ENCODE measurements at places on chromosomes 5 and 9.

DNA sequence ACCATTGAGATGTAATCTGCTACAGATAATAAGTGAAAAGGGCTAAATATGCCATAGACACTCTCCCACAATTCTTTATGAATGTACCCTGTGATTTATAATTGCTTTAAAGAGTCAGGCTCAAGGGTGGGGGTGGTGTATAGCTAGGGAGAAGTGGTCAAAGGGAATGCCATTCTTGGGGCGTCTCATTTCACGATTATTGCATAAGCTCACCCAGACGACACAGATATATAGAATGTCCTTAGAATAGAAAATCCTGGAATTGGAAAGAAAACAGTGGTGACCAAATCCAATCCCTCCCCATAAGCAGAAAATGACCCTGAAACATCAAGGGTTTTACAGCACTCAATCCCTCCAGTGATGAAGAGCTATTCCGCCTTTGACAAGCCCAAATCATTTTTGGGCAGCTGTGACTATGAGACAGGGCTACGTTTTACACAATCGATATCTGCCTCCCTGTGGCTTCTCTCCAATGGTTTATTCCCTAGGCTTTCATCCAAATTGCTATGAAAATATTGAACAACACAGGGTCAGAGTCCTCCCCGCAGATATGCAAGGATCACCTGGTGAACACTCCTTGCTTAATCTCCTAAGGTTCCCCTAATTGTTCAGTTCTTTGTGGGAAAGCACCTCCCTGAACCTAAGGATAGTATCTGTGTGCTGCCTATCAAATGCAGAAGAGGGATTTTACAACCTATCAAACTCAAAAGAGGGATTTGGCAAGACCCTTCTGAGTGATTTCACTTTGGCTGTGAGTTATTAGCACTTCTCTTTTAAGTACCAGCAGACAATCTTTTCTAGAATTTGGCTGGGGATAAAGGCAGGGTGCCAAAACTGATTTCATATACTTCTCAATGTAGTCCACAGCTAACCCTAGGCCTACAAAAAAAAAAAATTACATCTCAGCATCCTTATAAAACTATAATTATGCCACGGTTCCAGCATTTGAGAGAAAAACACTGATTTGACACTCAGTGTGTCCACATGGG lies 144.9 kb upstream of the CDH6 start:
- no peak for DNase-seq
- no peak overlapping the region for H3K27ac ChIP-seq
- no peaks in the 10 kb centered on the region for H3K27me3 ChIP-seq
- no peak overlapping the region for H3K4me3 ChIP-seq
- no peaks in the 10 kb centered on the region for H3K4me1 ChIP-seq
- no peaks in the 10 kb centered on the region for H3K36me3 ChIP-seq

- no peaks in the 10 kb centered on the region for H3K36me3 ChIP-seq
- no peak overlapping the region for H3K27ac ChIP-seq
- DNase-seq = no peak
- peaks cover 67% of the 10 kb centered on the region for H3K27me3 ChIP-seq
Measured at GRCh38 chr5:14145435-14146334, 2.5 kb downstream of the TRIO start.

DNA sequence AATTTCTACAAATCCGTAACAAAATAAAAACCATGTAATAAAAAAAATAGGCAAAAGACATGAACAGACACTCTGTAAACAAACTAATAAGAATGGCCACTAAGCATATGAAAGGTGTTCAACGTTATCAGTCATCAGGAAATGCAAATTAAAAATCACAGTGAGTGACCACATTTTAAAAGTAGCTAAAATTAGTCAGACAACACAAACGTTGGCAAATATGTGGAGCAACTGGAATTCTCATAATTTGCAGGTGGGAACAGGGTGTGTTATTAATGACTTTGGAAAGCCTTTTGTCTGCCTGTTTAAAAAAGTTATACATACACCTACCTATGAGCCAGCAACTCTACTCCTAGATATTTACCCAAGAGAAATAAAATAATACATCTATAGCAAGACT lies 164.4 kb downstream of the RMI1 start:
- peaks cover 5% of the 10 kb centered on the region for H3K4me1 ChIP-seq
- peaks cover 43% of the 10 kb centered on the region for H3K27me3 ChIP-seq
- no peaks in the 10 kb centered on the region for H3K36me3 ChIP-seq
- no peak overlapping the region for H3K4me3 ChIP-seq
- DNase-seq = no peak
- H3K27ac ChIP-seq = no peak overlapping the region

DNA sequence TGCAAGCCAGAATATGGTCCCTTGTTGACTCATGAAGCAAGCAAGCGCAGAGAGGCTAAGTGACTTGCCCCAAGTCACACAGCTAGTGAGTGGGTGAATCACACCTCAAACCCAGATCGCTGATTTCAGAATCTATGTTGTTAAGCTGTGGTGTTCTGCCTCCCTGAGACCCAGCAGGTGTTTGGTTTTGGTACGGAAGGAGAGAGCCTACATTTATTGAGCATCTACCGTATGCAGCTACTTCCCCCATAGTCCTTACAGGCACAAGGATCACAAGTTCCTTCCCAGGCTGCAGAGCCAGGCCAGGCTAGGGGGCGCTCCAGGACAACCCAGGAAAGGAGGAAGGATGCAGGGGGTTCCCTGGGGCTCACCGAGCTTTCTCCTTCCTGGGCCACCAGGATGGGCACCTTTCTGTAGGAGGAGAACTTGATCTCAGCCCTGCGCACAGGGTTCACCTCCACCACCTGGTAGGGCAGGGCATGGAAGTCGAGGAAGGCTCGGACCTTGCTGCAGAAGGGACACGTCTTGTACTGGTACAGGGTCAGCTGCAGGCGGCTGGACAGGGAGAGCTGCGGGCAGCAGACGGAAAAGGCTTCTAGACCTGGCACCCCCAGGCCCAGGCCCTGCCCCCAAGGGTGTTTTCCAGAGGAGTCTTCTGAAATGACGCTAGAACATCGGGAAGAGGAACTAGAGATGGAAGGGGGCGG lies 2.5 kb downstream of the PTGES2 start:
- peaks cover 13% of the 10 kb centered on the region for H3K36me3 ChIP-seq
- peak overlapping the region; percentile 36 for H3K4me3 ChIP-seq

- H3K4me3 ChIP-seq = no peak overlapping the region
- no peak for DNase-seq
- peaks cover 9% of the 10 kb centered on the region for H3K27me3 ChIP-seq
- no peaks in the 10 kb centered on the region for H3K4me1 ChIP-seq
Measured at GRCh38 chr9:38060681-38061080, 8.3 kb downstream of the SHB start.

GRCh38 chr9:94120854-94121376 lies 36.7 kb downstream of the PTPDC1 start:
- DNase-seq = no peak
- H3K27me3 ChIP-seq = no peaks in the 10 kb centered on the region
- no peak overlapping the region for H3K27ac ChIP-seq
- no peaks in the 10 kb centered on the region for H3K4me1 ChIP-seq
- H3K4me3 ChIP-seq = no peak overlapping the region
- H3K36me3 ChIP-seq = peaks cover 2% of the 10 kb centered on the region

GRCh38 chr9:100317706-100318105 lies 35.0 kb downstream of the TEX10 start:
- no peaks in the 10 kb centered on the region for H3K27me3 ChIP-seq
- H3K27ac ChIP-seq = no peak overlapping the region
- H3K36me3 ChIP-seq = peaks cover 51% of the 10 kb centered on the region
- H3K4me1 ChIP-seq = peaks cover 2% of the 10 kb centered on the region

- DNase-seq = no peak
- H3K4me3 ChIP-seq = no peak overlapping the region
- no peaks in the 10 kb centered on the region for H3K36me3 ChIP-seq
- no peaks in the 10 kb centered on the region for H3K27me3 ChIP-seq
- peaks cover 2% of the 10 kb centered on the region for H3K4me1 ChIP-seq
Measured at GRCh38 chr9:101235105-101235866, 149.5 kb downstream of the BAAT start.

- no peak overlapping the region for H3K27ac ChIP-seq
- no peaks in the 10 kb centered on the region for H3K36me3 ChIP-seq
- H3K4me3 ChIP-seq = no peak overlapping the region
- peaks cover 37% of the 10 kb centered on the region for H3K4me1 ChIP-seq
Measured at GRCh38 chr5:43245724-43246385, 53.8 kb downstream of the NIM1K start.

GRCh38 chr9:127637322-127637847 lies 25.3 kb downstream of the STXBP1 start:
- H3K27ac ChIP-seq = no peak overlapping the region
- H3K36me3 ChIP-seq = no peaks in the 10 kb centered on the region
- no peak overlapping the region for H3K4me3 ChIP-seq
- peaks cover 10% of the 10 kb centered on the region for H3K4me1 ChIP-seq
- DNase-seq = no peak
- H3K27me3 ChIP-seq = no peaks in the 10 kb centered on the region

- no peak overlapping the region for H3K27ac ChIP-seq
- DNase-seq = no peak
- no peaks in the 10 kb centered on the region for H3K36me3 ChIP-seq
- no peak overlapping the region for H3K4me3 ChIP-seq
- no peaks in the 10 kb centered on the region for H3K4me1 ChIP-seq
Measured at GRCh38 chr5:20055301-20055700, 67.3 kb upstream of the CDH18 start.

DNA sequence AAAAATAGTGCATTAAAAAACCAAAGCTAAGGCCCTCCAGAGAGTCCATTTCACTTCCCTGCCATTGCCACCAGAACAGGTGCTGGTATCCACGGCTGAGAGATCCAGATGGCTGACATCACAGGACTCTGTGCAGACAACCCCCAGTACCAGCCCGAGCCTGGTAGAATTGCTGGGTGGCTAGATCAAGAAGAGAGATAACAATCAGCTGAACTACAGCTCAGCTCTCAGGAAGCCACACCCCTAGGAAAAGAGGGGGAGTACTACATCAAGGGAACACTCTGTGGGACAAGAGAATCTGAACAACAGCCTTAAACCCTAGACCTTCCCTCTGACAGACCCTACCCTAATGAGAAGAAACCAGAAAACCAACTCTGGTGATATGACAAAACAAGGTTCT lies 73.8 kb upstream of the SLIT3 start:
- no peak overlapping the region for H3K27ac ChIP-seq
- H3K4me1 ChIP-seq = no peaks in the 10 kb centered on the region
- H3K4me3 ChIP-seq = no peak overlapping the region

- DNase-seq = no peak
- H3K4me3 ChIP-seq = no peak overlapping the region
- H3K4me1 ChIP-seq = peaks cover 5% of the 10 kb centered on the region
Measured at GRCh38 chr5:88877826-88878225, 5.2 kb downstream of the MEF2C start.

DNA sequence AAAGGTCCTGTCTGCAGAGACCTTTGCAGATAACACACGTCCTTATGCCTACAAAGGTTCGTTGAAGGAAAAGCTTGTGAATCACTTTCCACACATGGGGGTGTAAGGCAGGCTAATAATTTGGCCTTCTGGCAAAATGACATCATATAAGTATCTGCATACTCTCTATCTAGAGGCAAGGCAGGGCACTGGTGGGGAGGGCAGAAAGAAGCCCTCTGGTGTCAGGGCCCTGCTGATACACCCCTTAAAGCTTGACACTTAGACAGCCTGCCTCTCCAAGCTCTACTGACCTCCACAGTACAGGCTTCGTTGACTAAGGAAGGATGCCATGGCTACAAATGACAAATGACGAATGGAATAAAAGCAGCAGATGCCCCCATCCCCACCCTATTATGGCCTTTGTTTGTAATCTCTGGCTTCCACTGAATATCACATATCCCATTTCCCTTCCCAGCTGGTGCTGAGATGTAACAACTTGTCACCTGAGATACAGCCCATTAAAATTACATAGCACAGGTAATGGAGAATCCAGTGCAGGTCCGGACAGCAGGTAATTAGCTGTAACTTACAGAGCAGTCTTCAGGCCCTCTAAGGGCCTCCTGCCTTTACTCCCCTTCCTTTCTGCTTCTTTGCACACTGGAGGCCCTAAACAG lies 76.9 kb upstream of the IFNK start:
- H3K36me3 ChIP-seq = no peaks in the 10 kb centered on the region
- DNase-seq = no peak
- no peaks in the 10 kb centered on the region for H3K27me3 ChIP-seq
- H3K4me1 ChIP-seq = no peaks in the 10 kb centered on the region
- H3K4me3 ChIP-seq = no peak overlapping the region
- no peak overlapping the region for H3K27ac ChIP-seq

GRCh38 chr9:76534026-76534425 lies 75.0 kb downstream of the GCNT1 start:
- DNase-seq = no peak
- H3K27me3 ChIP-seq = peaks cover 4% of the 10 kb centered on the region
- peaks cover 11% of the 10 kb centered on the region for H3K4me1 ChIP-seq
- no peaks in the 10 kb centered on the region for H3K36me3 ChIP-seq

DNA sequence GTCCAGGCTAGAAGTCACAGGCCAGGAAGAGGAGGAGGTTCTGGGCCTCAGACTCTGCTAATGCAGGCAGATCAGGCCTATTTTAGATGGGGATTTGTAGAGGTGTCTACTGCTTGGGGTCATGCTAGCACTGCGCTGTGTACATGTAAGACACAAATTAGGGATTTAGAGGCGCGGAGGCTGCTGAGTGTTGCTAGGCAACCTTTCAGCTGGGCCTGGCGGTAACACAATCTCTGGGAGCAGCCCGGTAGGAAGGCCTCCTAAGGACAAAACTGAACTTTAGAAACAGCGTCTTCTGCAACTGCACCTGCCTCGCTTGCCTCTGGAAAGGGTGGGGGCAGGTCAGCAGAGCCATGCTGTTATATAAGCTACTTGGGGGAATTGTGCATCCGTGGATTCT lies 147.9 kb downstream of the MACROH2A1 start:
- H3K27ac ChIP-seq = no peak overlapping the region
- peaks cover 6% of the 10 kb centered on the region for H3K27me3 ChIP-seq
- no peaks in the 10 kb centered on the region for H3K36me3 ChIP-seq
- no peaks in the 10 kb centered on the region for H3K4me1 ChIP-seq
- H3K4me3 ChIP-seq = no peak overlapping the region

- DNase-seq = no peak
- H3K27me3 ChIP-seq = no peaks in the 10 kb centered on the region
- peaks cover 24% of the 10 kb centered on the region for H3K36me3 ChIP-seq
Measured at GRCh38 chr5:62340979-62341378, 35.0 kb downstream of the KIF2A start.

DNA sequence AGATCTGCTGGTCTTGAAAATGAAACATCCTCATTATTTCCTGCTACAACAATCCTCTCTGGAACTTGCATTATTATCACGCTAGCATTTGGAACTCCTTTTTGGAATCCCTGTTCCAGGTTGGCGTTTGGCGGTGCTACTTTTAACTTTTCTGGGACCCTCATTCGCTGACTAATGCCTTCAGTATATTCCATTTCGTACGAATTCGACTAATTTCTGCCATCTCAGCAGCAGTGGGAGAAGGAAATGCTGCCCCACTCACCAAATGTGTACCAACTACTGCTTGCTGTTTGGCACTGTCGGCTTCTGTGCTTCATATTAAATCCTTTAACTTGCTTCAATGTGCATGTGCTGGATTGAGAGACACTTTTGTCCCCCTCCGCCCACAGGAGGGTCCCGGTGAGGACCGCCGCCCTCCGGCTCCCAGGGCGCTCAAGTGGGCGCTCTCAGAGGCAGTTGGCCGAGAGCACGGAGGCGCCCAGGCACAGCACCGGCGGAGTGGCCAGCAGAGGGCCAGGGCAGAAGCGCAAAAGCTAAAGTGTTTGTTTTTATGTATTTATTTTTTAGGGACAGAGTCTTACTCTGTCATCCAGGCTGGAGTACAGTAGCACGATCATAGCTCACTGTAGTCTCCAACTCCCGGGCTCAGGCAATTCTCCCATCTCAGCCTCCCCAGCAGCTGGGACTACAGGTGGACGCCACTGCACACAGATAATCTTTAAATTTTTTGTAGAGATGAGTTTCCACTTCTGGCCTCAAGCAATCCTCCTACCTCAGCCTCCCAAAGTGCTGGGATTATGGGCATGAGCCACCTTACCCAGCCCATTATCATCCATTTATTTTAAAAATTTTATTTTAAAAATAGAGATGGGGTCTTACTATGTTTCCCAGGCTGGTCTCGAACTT lies 11.9 kb downstream of the PDE6A start:
- peaks cover 3% of the 10 kb centered on the region for H3K4me1 ChIP-seq
- H3K27me3 ChIP-seq = peaks cover 30% of the 10 kb centered on the region
- DNase-seq = no peak
- no peaks in the 10 kb centered on the region for H3K36me3 ChIP-seq
